Right lobe of liver (tissue), 6 donors: ENCODE measurements at places on chromosomes 13 and 19. TPM values are rescaled to one million over a fixed set of nuclear protein-coding genes. Genes with fewer than 3 reads are reported as not detected.

- H3K4me3 ChIP-seq, result no peak overlapping the region
- no peak for DNase-seq
- H3K4me1 ChIP-seq, result peaks cover 14% of the 10 kb centered on the region
- H3K36me3 ChIP-seq, result no peaks in the 10 kb centered on the region
Observed at GRCh38 chr13:30791354-30792001, 56.1 kb downstream of the ALOX5AP start.

- DNase-seq, result no peak
- H3K4me1 ChIP-seq, result no peaks in the 10 kb centered on the region
- no peaks in the 10 kb centered on the region for H3K36me3 ChIP-seq
Observed at GRCh38 chr19:35585848-35586247, at the start of gene PMIS2. TSS of gene PMIS2 (plus strand) at chr19:35586173. CDS start at chr19:35586260, 87 bp downstream.

DNA sequence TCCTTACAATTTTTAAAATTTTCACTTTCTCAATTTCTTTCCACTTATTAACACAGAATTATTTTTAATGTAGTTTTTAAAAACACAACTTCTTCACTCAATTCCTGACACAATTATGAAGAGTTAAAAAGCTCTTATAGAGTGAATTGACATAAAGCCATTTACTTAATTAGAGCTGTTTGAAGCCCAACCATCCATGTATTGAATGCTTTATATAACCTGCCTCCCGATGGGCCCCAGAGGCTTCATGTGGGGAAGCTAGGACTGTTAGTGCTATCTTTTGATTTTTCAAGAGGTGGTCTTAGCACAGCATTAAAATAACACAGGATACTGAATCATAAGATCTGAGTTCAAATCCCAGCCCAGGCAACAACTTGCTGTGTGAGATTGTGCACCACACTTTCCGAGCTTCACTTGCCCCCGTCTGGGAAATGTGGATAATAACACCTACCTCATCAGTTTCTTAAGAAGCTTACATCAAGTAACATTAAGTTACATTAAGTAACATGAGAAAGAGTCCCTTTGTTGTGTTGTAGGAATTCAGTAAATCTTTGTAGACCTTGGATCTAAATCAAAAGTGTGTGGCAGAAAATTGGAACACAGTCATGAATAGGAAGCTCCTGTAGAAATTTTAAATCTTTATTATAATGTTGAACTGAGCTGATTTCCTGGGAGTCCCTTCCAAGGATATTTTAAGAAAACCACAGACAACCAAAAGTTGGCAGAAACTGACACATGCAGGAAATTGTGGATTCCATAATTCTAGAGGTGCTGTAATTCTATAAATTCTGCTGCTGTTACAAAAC, 5.5 kb upstream of the ENOX1 start:
- H3K4me1 ChIP-seq, result peaks cover 3% of the 10 kb centered on the region
- no peaks in the 10 kb centered on the region for H3K36me3 ChIP-seq
- no peak for DNase-seq

TEX26 gene
- not detected for total RNA-seq

PCDH20 gene
- 1.7 TPM for total RNA-seq
